ENCODE measurements at places on chromosomes 5 and 9.

DNA sequence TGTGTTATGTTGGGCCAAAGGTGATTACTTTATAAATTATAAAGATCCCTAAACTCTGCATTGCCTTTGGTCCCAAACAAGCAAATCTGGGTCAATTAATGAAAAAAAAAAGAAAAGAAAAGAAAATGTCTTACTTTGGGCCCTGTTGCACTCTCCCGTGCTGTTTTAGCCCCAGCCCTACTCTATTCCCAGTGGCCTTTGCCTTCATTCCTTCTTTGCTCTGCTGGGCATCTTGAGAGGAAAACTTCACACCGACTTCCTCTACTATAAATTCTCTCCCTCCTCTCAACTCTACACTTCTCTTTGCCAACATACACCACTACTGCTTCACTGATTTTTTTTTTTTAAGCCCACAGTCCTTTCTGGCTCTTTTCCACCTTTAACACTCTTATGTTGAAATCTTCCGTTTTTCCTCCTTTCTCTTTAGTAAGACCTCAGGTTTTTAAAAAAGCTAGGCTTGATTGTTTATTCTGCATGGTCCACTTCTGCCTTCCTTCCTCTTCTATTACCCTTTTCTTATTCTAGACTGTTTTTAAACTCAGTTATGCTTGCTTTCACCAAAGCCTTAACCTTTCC, 4.5 kb upstream of the MSMP start:
- no peak for DNase-seq

GRCh38 chr5:65478336-65478735, 3.4 kb downstream of the ADAMTS6 start:
- no peak for DNase-seq

DNA sequence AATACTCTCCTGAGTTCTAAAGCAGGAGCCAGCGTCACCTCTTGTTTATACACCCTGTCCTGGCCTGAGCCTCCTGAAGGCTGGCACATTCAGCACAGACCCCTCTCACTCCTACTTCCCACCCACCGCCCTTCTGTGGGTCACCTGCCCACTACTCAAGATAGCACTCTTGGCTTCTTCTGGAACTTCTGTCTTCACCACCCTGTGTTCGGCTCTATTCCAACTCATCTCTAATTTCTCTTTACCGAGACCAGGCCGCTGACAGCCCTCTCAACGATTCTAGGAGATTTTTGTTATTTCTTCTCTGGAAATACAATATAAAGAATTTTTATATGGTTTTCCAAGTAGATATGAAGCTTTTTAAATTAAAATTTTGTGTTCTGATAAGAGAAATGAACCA, 57.4 kb downstream of the IRF1 start:
- no peak for DNase-seq

- DNase-seq: peak; percentile 19
These were observed 73.9 kb downstream of the ATG10 start for GRCh38 chr5:82045554-82046275.

DNA sequence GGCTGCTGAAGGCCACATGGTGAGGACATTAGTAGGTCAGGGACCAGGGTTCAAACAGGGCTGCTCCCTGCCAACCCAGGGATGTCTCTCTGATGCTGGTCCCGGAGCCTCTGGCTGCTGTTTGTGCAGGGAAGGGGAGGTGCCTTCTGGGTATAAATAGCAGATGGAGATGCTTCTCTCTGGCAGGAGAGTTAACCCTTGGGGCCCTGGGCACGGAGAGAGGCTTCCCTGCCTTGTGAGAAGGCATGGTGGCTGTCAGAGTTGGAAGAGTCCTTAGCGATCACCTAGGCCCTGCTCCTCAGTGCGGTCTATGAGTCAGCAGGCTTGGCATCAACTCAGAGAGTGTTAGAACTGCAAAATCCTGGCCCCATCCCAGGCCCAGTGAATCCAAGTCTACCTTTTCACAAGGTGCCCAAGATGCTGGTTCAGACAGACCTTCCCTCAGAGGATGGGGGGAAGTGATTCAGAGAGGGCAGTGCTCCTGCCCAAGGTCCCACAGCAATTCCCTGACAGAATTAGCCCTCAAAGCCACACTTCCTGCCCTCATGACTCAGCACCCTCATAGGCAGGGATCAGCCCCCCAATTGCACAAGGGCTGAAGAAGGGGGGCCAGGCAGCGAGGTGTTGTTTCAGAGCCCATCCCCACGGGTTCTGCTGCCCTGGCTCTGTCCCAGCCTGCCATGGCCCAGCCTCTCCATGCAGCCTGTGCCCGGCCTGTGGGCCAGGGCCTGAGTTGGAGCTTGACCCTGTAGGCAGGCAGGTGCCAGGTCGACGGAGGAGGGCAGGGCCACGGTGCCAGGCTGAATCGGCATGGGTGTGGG, 25.6 kb downstream of the CAMK2A start:
- DNase-seq: peak; percentile 98

GRCh38 chr5:157546456-157547100, 29.0 kb downstream of the ADAM19 start:
- no peak for DNase-seq

DNA sequence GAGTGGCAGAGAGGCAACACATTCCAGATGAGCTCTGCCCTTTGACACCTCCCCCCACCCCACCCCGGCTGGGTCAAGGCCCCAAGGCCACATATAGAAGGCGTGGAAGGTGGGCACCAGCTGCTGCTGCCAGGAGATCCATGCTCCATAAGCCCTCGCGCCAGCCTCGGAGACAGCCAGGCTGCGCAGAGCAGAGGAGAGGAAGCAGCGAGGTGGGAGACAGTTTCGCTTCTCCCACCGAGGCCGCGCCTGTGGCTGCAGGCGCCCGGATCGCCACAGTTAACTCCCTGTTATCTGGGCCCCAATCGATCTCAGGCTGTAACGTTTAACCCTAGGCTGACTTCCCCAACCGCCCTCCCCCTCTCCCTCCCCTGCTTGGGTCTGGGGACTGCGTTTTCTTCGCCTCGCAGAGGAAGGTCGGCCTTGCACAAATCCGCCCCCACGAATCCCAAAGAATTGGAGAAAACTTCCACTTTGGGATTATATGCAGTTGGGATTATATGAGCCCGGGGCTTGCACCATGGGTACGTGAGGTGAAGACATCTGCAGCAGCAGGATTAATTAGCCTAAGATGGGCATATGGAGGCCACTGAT, 1.1 kb upstream of the CXXC5 start:
- DNase-seq: no peak

GRCh38 chr5:65163698-65164097, 318.0 kb downstream of the ADAMTS6 start:
- peak; percentile 33 for DNase-seq

GRCh38 chr5:154157483-154158378, 32.8 kb upstream of the GALNT10 start:
- DNase-seq: no peak

DNA sequence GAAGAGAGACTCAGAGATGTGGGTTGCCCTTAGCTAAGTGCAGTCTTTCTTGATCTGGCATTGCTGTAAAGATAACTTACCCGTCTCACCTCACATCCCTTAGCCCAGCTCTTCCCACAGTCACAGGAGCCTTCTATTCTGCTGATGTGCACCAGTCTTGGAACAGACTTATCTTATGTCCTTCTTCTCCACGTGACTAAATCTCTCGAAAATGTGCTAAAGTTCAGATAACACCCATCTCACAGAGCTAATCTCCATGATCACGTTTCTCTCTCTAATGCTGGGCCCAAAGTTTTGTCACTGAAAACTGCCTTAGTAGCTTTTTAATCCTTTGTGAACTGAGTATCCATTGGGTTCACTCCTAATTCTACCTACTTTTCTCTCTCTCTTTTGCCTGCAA, 16.7 kb downstream of the SLC36A1 start:
- DNase-seq: no peak

- DNase-seq: no peak
These were observed 12.7 kb downstream of the RLN1 start for GRCh38 chr9:5326893-5327548.

DNA sequence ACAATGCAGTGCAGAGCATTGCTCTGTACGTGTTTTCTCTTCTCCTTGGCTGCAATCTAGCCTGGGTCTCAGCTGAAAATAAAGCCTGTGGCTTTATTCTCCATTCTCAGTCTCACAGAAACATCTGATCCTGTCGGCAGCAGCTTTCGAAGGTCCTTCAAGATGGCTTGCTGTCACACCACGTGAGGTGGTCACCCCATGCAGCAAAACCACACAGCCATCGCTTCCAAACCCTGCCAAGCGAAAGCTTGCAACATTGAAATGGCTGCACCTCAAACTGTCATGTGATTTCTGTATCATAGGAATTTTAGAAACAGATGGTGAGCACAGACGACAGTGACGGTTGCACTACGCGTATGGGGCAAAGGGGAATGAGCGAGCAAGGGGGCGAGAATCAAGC, 98.5 kb upstream of the SMARCA2 start:
- no peak for DNase-seq

DNA sequence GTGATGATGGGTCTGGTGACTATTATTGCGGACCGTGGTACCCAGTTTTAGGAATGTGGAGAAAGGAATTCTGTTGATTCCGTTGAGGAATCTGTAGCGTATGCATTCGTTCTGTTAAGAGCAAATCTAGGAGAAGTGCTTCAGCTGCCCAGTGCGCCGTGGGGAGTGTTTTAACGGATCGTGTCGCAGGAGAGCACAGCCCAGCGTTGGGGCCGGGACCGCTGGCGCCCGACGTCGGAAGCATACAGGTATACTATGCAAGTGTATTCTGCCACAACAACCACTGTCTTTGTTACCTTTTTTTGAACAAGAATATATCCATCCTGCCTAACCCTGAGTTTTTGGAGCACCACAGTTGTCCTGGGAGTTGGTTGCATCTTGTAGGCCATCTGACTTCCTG, 42.7 kb downstream of the TENT4A start:
- no peak for DNase-seq

Data from mammary epithelial cell (primary cell).